ENCODE measurements at places on chromosomes 6 and 20.

GRCh38 chr6:54519161-54519560 is 210.9 kb downstream of the TINAG start:
- DNase-seq: no peak

DNA sequence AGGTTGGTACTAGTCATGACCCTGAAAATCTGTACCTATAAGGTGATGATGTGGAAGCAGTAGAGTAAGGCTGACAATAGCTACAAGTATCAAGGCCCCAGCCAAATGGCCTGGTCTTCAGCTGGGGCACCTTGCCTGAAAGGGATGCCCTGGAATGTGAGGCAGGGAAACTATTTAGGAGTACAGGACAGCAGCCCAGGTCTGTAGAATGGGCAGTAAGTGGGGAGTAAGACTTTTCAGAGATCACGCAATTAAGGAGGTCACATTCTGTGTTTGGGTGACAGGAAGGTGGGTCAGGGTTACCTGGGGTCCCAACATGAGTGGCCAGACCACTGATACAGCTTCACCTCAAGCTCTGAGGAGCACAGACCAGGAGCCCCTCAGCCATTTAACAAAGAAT is 9.4 kb downstream of the SLC35F1 start:
- no peak for DNase-seq

DNA sequence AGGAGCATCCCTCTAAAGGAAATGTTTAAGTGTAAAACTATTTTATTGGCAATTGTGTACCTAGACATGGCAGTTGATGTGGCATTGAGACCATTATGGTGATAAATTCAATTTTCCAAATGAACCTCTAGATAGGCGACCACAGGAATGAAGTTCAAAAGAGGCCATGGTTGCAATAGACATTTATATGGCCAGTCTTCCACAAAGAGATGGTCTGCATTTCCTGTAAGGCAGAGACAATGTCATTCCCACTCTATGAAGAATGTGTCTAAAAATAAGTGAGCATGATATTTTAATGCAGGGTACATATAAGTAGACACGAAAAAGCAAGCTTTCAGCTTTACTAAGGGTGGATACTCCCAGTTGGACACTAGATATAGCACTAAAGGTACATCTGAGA is 40.9 kb downstream of the THEMIS start:
- no peak for DNase-seq

- no peak for DNase-seq
These were observed 22.2 kb downstream of the TFEB start for GRCh38 chr6:41713159-41713649.

- no peak for DNase-seq
These were observed 351.4 kb upstream of the CDH4 start for GRCh38 chr20:60900618-60901017.

DNA sequence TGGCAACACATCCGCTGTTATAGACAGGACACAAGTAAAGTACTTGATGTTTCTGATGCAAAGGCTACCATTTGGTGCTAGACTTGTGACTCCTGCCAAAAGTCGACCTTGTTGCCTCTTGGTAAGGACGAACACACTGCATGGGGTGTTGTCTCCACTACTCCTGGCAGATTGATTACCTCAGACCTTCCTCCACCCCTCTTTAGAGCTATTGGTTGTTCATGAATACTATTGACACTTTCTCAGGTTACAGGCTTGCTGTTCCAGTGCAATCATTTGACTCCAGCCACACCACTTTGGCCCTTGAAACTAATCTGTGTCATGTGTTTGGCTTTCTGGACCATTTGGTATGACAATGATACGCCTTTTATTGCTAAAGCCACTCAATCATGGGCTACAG is 62.3 kb downstream of the TRMT11 start:
- DNase-seq: no peak

DNA sequence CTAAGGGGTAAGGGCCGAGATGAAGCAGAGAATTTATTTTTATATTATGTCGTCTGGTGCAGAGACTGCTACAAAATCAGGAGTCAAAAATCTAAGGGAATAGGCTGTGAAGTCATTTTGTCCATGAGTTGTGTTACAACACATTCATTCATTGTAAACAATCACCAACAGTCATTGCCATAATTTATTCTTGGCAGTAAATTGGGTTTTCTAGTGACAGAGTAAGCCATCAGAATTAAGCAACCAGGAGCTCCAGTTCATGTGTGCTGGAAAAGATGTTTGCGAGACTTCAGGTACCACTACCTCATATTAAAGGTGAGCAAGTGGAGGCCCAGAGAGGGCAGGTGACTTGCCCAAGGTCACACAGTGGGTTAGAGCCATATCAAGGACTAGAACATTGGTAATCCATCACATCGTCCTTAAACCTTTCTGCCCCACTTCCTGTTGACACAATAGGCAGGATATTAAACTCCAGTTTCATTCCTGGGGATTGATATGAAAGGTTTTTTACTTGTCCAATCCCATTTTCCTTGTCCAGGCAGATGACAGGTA is 46.0 kb downstream of the E2F3 start:
- DNase-seq: no peak

DNA sequence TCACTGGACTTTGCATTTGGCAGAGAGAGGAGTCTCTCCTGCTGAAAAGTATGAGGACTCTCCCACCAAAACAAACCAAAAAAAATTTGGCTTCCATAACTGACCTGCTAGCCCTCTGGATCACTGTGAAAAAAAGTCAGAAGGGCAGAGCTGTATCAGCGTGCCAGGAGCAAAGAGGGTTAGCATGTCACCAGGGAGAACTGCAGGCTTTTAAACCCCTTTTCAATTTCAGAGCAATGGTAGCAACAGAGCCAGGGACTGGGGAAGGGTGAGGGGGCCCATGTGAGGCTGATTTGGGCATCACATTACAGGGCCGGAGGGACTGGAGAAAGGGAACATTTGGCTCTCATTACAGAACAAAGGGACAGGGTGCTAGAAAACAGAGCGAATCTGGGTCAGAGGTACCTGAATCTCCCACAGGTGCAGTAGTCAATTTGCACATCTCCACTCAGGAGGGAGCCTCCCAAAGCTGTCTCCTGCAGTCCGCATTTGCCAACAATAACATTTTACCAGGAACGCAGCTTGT is 185.7 kb upstream of the EYA4 start:
- DNase-seq: no peak

GRCh38 chr20:46995561-46996142 is 101.0 kb downstream of the EYA2 start:
- DNase-seq: no peak

DNA sequence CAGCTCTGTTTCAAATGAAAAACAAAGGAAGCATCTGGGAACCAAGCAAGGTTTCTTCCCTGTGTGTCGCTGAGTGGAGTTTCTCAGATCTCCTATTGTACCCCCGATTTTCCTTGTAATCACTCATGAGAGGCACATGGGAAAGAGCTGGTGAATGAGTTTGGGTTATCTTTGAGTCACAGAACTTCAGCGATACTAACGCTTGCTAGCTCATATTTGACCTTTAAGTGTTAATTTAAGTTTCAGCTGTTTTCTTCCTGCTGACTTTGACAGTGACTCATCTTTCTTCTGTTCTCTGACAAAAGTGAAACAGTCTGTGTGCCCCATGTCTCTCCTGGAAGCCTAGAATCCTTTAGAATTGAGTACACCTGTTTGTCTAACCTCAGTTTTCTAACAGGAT is 261.1 kb upstream of the RGS17 start:
- DNase-seq: no peak

DNA sequence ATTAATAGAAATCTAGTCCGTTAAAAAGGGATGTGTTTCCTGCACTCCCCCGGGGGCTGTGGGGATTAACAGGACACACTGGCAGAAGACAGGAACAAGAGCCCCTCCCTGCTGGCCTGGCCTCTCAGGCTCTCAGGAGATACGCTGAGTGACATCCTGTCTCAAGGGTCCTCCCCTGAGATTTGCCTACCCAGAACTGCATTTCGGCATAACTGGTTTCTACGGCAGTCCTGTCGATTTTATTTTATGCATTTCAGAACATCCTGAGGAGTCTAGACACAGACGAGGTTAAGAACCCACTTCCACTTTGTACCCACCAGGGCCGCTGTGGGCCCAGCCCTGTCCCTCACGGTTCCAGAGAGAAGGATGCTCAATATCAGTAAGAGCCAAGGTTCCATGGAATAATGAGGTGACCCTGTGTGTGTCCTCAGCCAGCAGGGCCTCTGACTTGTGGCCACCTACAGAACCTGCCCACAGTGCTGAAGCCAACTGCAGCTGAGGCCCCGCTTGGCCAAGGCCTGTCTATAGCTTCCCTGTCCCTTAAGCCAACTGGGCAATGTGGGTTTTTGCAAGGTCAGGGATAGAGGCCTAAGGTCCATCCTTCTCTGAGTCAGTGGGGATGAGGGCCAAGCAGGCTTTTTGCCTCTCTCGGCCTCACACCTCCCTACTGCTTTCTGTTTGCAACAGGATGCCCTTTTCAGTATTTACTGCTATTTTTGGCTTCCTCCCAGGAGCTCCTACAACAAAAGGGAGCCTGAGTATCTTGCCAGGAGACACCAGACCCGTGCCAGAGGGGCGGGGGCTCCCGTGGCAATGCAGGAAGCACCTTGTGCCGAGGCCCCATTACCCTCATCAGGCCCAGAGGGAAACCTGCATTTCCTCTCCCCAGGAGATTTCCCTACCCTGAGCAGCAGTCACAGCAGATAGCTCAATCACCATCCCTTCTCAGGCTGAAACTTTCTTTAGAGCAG is 14.7 kb downstream of the UQCC2 start:
- peak; percentile 59 for DNase-seq

- DNase-seq: no peak
These were observed 66.9 kb downstream of the FAXC start for GRCh38 chr6:99282479-99283062.

DNA sequence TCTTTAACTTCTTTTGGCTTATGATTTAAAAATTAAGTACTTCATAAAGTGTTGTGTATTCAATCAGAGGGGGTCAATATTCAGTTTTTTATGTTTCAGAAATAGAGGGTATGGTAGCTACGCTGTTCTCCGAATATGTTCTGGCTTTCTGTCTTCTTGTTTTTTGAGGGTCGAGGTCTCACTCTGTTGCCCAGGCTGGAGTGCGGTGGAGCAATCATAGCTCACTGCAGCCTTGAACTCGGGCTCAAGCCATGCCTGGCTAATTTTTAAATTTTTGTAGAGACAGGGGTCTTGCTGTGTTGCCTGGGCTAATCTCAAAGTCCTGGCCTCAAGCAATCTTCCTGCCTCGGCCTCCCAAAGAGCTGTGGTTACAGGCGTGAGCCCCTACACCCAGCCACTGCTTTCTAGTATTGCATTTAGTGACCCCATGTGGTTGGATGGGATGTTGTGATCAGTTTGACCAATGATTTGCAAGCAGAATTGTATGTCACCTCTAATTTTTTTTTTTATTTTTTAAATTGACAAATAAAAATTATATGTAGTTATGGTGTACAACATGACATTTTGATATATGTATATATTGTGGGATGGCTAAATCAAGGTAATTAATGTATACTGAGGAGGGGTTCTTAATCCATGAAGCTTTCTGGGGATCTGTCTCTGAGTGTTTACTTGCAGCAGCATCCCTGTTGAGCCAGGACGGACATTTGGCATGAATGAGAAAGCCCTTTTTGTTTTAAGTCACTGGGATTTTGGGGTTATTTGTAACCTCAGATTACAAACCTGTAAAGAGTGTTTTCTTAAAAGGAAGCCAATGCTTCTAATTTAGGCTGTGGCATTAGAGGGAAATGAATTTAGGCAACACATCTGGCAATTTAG is 38.5 kb upstream of the DEK start:
- no peak for DNase-seq

DNA sequence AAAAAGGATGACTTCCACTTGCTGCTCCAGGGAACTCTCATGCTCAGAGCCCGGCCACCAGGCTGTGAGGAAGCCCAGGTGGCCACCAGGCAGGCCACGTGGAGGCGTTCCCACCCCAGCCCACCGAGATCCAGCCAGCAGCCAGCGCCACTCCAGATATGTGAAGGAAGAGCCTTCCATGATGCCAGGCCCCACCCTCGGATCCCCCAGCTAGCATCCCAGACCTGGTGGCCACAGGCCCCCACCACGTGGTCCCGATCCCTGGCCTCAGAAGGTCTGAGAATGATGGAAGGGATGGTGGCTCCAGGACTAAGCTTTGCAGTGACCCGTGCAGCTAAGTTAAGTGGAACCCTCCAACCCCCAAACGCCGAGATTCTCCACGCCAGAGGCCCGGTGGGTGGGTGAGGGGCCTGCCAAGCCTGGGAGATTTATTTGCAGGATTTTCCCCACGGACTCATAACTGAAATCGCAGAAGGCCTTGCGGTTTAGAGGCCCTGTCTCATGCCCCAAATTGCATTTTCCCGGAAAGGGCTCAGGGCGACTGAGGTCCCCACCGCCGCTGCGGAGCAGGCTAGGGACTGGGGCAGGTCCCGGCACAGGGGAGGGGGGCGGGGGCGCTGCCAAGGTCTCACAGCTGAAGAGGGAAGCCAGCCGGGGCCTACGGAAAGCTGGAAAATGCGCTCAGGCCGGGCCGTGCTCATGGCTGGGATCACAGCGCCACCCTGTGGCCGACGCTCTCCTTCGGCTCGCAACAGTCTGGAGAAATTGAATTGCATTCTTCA is 31.1 kb upstream of the CST7 start:
- DNase-seq: peak; percentile 77

DNA sequence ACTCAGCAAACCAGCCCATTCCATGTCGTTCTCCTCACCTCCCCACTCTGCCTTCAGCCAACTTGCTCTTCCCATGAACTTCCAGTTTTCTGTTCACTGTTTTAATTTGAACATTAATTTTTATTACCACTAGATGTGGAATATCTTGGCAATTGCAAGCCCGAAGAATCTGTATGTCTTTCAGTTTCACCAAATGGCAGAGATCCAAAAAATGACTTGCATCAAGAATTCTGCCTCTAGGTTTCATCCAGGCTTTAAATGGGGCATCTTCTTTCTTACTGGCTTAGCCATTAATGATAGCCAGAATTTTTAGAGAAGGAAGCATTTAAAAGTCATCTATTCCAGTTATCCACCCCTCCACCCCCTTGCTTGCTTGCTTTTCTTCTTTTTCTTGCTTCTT is 39.0 kb downstream of the CAP2 start:
- no peak for DNase-seq

GRCh38 chr6:396126-396520 is 4.6 kb downstream of the IRF4 start:
- DNase-seq: no peak

- DNase-seq: no peak
These were observed 109.2 kb upstream of the TMEM170B start for GRCh38 chr6:11428371-11428770.

DNA sequence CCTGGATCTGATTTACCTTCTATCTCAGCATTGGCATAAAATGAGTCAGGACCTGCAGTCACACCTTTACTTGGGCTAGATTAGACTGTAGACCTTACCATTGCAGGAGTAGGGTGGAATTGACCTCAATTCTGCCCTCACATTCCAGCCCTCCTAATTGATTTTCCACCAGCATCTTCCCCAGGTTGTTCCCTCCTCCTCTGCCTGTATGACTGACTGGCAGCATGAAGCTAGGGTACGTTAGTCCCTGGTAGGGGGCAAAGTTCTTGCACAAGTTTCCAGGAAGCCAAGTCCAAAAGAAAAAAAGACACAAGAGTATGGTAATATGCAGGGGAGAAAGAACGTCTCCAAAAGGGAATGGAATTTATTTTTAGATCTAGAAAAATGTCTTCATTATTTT is 225.6 kb upstream of the FLRT3 start:
- DNase-seq: no peak

GRCh38 chr6:3849681-3850450 is 693 bp downstream of the FAM50B start:
- DNase-seq: peak; percentile 33

Data from BE2C (cell line).